ENCODE measurements at places on chromosomes 1 and 21.

- DNase-seq = no peak
These were observed 8.4 kb downstream of the DFFB start for GRCh38 chr1:3865606-3866160.

DNA sequence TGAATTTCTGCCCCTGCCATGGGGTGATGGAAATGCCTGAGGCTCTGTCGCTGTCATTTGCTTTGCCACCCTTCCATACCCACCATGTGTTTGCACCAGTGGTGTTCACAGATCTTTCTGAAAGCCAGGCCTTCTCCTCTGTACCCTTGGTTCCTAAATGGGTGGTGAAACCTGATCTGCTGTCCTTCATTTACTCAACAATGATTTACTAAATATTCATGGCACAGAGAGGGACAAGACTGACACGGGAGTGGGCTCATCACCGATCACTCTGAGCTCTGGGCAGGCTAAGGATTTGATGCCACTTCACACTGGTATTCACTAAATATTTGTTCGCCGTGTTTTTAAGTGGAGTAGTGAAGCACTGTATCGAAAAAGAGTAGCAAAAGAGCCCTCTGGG is 40.9 kb downstream of the LRRC8B start:
- DNase-seq = no peak

GRCh38 chr1:60765204-60765603 is 317.2 kb upstream of the NFIA start:
- peak; percentile 48 for DNase-seq

GRCh38 chr1:248778906-248779305 is 23.3 kb upstream of the LYPD8 start:
- no peak for DNase-seq

DNA sequence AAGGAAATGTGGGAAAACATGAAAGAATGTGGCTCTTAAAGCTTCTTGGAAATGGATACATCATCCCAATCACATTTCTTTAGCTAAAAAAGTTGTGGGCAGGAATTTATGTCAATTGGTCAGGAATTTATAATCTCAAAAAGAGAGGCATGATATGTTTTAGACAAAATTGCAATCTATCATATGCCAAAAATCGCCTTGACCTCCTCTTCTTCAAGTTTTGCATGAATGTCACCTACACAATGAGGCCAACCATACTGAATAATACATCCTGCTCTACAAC is 42.4 kb downstream of the ATP6V1G3 start:
- no peak for DNase-seq

GRCh38 chr1:68103011-68103545 is 52.7 kb upstream of the DIRAS3 start:
- DNase-seq = no peak

DNA sequence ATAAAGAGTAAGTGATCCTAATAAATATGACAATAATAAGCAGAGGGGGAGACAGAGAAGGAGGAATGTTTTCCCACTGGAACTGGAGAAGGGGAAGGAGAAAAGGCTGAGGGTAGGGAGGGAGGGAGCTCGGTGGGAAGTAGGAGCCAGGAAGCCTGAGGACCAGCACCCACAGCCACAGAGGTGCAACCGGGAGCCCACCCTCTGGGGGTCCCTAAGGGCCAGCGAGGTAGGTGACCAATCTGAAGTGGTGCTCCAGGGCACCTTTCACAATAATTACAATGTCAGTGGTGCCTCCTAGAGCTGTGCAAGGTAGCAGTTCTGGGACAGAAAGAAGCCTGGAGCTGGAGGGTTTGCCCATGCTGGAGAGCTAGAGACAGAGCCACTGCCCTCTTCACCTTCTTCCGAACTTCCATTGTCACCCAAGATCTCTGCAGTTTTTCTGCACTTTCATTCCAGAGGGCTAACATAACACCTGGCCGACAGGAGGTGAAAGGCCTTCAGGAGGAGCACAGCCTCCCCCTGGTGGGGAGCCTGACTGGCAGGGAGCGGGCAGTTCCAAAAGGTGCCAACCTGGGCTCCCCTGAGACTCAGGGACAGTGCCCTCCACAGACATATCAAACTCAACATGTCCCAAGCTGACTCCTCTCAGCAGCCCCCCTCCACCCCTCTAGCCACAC is 4.1 kb upstream of the AHCYL1 start:
- DNase-seq = peak; percentile 13

- DNase-seq = no peak
These were observed 2.4 kb upstream of the WNT9A start for GRCh38 chr1:227949954-227950734.

- no peak for DNase-seq
These were observed 25.8 kb downstream of the DESI2 start for GRCh38 chr1:244678697-244679096.

GRCh38 chr1:9849691-9850441 is 26.1 kb upstream of the CLSTN1 start:
- no peak for DNase-seq

DNA sequence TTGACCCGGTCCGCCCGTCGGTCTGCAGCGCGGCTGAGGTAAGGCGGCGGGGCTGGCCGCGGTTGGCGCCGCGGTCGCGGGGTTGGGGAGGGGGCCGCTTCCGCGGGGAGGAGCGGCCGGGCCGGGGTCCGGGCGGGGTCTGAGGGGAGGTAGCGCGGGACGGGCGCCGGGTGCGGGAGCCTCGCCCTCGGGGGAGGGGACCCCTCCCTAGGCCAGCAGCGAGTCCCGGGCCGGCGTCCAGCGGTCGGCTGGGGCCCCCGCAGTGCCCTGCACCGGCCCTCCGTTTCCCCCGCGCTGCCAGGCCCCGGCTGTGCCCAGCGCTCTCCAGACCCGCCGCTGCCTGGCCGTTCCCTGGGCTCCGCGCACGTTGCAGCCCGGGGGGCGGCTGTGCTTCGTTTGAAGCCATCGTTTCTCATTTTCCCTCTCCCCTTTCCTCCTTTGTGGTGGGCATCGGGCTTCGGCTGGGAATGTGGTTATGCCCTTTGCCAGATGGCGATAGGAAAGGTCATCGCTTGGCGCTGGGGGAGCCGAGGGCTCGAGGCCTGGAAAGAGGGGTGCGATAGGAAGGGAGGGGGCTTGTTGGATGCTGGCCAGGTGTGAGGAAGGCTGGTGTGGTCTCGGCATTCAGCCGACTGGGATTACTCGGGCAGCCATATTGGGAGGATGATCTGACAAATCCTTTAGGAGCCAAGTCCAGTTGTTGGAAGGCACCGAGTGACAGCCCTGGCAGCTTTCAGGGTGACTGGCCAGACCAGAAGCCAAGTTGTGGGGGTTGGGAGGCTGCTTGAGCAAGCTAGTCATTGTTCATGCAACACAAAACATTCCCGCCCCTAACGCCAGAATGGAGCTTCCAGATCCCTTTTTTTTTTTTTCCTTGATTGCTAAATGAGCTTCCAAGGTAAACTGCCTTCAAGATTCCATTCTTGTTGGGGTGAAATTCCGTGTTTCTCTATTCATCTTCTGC is 753 bp downstream of the KIF1B start:
- DNase-seq = peak; percentile 76

GRCh38 chr1:54614563-54614962 is 8.8 kb downstream of the FAM151A start:
- DNase-seq = no peak

DNA sequence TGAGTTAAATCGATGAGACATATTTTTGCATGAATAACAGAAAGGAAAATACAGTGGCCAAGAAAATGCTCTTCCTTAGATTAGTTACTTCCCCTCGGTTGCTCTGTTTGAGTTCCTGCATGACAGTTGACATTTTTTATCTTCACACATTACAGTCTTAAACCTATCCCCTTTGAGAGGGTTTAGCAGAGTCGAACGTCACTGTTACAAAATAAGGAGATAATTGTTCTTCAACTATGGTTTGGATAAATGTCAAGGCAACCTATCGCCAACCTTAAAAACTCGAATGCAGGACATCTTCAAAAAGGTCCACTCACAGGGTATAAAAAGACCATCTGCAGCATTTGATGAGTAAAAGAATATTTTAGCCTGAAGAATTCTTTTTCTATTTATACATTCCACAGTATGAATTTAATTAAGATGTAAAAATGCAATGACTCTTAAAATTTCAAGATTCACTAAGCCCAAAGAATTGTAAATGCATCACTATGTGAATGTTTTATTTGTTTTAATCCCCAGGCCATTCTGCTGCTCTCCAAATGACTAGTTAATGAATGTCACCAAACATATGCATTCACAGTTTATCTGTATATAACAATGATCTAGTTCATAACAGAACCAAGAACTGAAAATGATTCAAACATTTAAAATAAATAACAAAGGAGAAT is 68.9 kb upstream of the COL11A1 start:
- no peak for DNase-seq

Data from NCI-H1092 treated with DMSO at 0.1 percent for 48 hours (cell line).